ENCODE measurements at places on chromosomes 2 and 18.

GRCh38 chr2:36366491-36367120, 11.0 kb downstream of the CRIM1 start:
- DNase-seq = no peak

DNA sequence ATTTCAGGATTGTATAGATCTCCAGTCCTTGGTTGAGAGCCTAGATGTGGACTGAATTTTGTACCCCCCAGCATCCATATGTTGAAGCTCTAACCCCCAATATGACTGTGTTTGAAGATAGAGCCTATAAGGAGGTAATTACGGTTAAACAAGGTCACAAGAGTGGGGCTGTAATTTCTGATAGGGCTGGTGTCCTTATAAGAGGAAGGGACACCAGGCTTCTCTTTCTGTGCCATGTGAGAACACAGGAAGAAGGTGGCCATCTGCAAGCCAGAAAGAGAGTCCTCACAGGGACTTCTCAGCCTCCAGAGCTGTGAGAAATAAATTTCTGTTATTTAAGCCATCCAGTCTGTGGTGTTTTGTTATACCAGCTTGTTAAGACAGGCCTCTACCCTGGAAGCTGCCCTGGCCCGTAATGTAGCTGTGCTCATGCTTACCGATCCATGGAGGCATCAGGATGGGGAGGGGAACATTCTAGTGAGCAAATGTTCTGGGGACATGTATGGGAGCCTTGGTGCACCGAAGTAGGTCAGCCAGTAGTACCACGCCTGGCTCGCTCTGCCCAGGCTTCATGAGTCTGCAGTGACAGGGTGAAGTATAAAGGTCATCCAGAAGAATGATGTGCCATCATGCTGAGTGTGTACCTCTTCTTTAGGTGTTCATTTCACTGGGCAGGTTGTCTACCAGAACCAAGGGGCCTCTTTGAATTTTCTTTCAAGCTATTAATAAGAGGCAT, 16.1 kb downstream of the RASGRP3 start:
- no peak for DNase-seq

DNA sequence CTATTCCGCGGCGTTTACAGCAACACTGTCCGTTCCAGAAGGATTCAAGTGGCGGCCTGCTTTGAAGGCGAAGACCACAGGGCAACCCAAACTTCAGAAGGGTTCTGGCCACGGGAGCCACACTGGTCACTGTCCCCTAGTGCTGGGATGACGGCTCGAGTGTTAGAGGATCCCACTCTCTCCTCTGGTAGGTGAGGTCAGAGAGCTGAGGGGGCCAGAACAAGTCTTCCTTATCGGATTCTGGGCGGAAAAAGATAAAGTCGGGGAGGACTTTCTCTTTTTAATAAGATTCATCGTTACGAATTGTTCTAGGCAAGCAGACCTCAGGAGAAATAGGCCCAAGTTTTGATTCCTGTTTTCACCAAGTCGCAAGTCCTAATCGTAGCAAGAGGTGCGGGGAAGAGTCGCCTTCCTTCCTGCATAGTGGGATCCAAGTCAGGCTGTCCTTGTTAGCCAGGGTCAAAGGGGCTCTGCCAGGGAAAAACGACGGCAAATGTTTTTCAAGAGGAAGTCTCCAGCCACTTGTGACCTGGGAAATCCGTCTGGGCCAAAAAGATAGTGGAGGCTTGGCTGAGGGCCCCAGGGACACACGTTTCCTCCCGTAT, 864 bp upstream of the MYL12A start:
- DNase-seq = peak; percentile 96

- DNase-seq = no peak
Measured at GRCh38 chr2:168457190-168457895, 1.3 kb downstream of the CERS6 start.

- no peak for DNase-seq
Measured at GRCh38 chr2:22958308-22958707, 426.7 kb upstream of the KLHL29 start.

DNA sequence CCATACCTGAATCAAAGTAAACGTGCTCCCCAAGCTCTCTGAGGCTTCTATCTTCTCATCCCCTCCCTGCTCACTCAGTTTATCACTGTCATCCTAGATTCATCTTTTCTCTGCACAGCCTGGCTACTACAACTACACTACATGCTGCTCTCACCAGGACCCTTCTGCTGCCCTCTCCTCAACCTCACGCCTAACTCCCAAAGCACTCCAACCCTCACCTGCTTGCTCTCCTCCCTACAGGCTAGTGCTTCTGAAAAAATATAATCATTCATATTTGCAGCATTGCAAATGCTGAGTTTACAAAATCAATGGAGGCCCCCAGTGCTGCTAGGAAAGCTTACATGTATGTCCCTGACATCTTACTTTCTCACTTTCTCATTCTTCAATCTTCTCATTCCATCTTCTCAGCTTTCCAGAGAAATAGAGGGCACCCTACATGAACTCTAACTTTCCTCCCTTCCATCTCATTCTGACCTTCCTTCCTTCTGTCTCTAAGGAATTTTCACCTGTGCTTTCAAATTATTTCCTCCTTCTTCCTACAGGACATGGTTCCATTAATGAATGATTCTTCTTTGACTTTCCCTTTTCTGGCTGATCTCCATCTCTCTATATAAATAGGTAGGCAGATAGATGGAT, 36.3 kb downstream of the EVA1A start:
- no peak for DNase-seq

DNA sequence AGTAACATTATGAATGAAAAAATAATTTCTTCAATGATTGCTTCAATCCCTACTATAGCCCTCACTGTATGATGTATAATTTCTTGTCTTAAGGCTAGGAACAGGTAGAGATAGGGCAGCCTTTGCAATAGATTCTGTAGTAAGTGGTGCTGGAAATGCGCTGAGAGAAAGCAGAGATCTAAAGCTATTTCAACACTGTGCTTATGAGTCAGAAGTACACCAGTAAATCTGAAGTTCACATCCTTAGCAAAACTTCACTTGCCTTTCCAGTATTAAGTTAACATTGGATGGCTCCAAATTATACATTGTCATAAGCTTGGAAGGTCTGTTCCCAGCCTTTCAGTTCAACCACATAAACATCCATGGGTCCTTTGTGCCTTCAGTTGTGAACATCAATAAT, 178.2 kb upstream of the EPHA4 start:
- no peak for DNase-seq

GRCh38 chr2:83901317-83901716, 557.8 kb downstream of the SUCLG1 start:
- DNase-seq = no peak

DNA sequence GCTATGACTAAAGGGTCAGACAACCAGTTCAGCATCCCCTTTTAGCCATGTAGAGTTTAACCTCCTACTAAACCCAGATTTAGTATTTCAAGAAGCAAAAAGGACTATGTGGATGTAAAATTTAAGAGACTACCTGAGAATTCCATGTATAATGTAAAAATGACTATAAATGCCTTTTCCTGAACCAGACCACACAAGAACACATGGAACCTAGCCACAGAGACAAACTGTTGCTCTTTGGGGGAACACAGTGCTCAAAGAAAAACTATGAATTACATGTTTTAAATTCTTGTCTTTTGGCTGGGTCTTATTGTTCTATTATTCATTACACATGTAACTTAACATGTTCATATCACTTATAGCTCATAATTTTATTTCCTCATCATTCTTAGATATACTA, 192.8 kb downstream of the DNER start:
- no peak for DNase-seq

DNA sequence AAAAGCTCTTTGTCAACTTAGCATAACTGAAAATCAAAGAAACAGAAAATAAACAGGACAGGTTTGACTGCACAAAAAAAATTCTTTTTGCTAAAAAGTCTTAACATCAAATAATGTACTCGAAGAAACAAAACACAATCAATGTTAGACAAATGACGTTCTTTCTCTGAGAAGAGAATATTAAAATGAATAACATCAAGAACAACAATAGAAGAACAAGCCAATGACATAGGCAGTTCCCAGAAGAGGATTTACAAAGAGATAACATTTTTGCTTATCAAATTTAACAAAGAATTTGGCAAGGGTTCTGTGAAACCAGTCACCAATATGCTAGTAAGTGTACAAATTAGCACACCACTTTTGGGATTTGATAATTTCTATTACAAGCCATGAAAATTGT, 5.8 kb downstream of the GPR55 start:
- DNase-seq = no peak

GRCh38 chr18:34660572-34660971, 49.5 kb upstream of the DTNA start:
- DNase-seq = no peak

DNA sequence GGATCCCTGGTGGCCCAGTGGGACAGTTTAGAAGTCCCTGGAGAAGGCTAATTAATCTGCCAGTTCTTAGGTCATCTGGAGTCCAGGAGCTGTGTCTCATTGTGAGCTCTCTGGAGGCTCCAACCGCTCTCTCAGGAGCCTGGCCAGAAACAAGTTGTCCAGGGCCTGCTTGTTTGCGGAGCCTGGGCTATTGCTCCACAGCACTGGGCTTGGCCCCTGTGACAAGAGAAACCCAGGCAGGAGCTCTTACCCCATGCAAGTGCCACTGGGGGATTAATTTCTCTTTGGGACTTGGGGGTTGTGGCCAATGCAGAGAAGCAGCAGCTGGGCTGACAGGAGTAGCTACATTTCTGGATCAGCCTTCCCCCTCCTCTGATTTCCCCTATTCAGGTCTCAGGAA, 24.5 kb upstream of the TNP1 start:
- DNase-seq = no peak

DNA sequence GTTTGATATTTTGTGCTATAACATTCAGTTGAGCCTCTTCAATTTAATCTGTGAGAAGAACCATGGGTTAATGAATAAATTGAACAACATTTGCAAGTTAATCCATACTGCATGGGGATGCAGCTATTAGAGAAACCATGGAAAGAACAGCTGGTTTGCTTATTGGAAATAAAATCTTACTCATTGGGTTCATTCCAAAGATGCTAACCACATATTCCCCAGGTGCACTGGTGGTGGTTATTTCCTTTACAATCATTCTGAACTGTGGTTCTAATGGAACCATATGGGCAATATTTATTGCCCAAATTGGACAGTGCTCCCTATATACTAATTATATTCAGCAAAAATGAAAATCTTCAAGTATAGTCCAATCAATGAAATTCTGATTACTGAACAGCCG, 1200.4 kb upstream of the CDH2 start:
- no peak for DNase-seq

GRCh38 chr2:128180031-128180430, 89.0 kb downstream of the UGGT1 start:
- DNase-seq = no peak

DNA sequence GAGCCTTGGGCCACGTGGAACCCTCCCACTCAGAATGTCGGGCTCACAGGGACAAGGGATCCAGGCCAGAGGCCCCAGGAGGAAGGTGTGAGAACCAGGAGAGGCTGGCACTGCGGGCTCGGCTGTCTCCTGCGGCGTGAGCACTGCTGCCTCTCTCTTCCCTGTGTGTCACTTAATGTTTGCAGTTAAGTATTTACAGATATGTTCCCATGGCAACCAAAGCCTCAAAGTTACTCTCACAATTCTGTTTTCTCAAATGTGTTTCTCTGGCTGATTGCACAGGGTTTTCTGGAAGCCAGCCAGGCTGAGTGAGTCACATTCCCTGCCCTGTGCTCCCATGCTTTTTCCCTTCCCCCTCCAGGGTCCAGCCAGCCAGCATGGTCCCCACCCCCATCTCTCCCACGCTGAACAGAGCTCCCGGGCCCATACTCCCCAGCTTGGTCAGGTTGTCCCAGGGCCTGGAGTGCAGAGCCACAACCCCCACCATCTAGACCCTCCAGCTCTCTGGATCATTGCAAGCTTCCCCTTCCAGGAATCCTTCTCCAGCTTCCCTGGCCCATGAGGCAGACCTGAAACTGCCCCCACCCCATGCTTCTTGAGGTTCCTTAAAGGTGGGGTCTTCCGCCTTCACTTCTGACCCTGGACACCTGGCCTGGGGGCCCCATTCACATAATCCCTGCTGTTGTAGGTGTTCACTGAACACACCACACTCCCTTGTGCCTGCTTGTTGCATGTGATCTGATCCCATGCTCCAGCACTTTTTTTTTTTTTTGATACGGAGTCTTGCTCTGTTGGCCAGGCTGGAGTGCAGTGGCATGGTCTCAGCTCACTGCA, 265.9 kb downstream of the CELF4 start:
- peak; percentile 90 for DNase-seq

DNA sequence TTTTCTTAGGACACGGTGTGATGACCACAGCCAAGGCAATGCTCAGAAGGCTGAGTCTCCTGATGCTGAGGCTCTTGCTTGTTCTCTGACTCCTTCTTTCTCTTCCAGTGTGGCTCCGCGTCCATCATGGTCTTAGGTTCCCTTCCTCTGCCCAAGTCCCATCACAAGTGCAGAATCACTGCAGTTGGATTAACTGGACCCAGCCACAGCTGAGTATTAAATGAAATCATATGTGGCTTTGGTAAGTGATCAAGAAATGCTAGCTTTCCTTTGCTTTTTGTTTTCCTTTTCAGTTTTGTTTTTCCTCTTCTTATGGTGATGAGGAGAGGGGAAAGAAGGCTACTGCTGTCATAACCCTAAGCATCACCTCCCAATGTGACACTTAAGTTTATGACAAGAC, 375.8 kb downstream of the INSIG2 start:
- DNase-seq = no peak

DNA sequence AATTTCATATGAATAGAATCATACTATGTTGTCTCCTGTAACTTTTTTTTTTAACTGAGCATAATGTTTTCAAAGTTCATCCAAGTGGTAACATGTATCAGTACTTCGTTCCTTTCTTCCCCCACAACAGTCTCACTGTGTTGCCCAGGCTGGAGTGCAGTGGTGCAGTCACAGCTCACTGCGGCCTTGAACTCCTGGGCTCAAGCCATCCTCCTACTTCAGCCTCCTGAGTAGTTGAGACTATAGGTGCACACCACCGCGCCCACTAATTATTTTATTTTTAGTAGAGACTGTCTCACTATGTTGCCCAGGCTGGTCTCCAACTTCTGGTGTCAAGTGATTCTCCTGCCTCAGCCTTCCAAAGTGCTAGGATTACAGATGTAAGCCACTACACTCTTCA, 23.4 kb upstream of the TET3 start:
- DNase-seq = no peak

- no peak for DNase-seq
Measured at GRCh38 chr18:51727780-51728179, 530.3 kb upstream of the MEX3C start.

GRCh38 chr2:26989156-26989555, 18.7 kb downstream of the MAPRE3 start:
- no peak for DNase-seq

DNA sequence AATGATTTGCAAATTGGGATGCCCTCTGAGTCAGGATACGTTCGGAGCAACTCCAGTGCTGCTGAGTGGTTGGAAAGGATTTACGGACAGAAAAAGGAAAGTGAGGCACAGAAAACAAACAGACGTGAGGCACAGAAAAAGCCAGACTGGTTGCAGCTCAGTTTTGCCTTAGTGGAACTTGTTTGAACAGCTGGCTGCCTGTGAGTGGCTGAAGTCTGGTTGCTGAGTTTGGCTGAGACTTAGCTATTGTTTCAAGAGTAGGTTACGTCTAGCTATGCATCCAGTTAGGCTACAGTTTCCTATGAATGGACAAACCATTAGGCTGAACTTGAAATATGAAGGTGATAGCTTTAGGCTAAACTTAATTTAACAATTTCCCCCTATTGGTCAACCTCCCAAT, 256.6 kb downstream of the VAPA start:
- DNase-seq = peak; percentile 20

GRCh38 chr18:56639571-56639970, 1.2 kb upstream of the TXNL1 start:
- no peak for DNase-seq
